Endodermal cell (in vitro differentiated cells): ENCODE measurements at places on chromosomes 11 and 22. TPM values are rescaled to one million over a fixed set of nuclear protein-coding genes. Genes with fewer than 3 reads are reported as not detected.

- DNase-seq = no peak
- H3K27me3 ChIP-seq = no peaks in the 10 kb centered on the region
- H3K36me3 ChIP-seq = peaks cover 34% of the 10 kb centered on the region
- H3K4me3 ChIP-seq = no peak overlapping the region
Observed at GRCh38 chr11:74086242-74086884, 77.5 kb upstream of the UCP3 start.

DNA sequence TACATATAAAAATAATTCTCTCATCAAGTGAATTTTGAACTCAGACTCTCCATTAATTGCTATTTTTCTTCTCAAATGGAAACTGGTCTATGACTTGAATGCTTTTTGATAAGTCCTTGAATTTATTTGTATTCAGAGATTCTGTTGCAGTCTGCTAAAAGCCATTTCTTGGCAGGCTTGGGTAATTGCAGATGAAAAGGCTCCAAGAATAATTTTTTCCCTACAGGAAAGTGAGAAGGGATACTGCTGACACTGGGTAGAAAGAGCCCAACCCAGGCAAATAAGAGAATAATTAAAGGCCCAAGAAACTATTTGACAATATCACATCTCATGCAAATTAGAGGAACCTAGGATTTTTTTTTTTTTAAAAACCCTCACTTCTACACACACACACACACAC, 246.5 kb upstream of the DDI1 start:
- no peak overlapping the region for H3K4me3 ChIP-seq
- H3K27ac ChIP-seq = no peak overlapping the region
- DNase-seq = no peak
- no peaks in the 10 kb centered on the region for H3K27me3 ChIP-seq
- no peaks in the 10 kb centered on the region for H3K36me3 ChIP-seq
- H3K4me1 ChIP-seq = no peaks in the 10 kb centered on the region

GRCh38 chr11:103805688-103806009, 230.8 kb upstream of the DDI1 start:
- H3K27ac ChIP-seq = no peak overlapping the region
- peaks cover 12% of the 10 kb centered on the region for H3K4me1 ChIP-seq
- H3K27me3 ChIP-seq = peaks cover 5% of the 10 kb centered on the region
- H3K4me3 ChIP-seq = no peak overlapping the region
- DNase-seq = no peak

DNA sequence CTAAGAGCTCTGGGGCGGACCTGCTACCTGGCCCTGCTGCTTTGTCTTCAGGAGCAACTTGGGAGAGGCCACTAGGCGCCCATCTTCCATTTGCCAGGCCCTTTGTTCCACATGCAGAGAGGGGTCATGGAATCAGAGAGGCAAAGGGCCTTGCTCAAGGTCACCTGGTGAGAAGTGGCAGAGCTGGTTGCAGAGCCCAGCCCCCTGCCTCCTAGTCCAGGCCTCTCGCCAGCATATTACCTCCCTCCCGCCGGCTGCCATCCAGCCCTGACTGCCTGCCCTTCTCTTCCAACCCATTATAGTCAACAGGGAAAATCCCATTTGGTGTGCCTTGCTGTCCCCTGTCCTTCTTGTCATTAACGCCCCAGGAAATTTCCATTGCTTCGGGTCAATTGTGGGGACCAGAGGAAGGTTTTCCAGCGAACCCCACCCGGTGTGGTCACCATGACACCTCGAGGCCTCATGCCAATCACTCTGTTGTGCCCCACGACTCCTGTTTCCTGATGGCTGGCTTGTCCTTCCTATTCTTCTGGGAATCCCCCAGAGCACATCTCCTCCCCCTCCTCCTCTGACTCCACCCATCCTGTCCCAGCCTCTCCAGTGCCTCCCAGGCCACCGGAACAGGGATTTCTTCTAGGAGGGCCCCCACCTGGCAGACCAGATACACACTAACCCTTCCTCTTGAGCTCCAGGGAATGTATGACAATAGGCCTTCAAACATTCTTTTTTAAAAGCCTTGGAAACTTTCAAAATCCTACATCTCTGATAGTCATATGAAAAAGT, 77.0 kb downstream of the NECTIN1 start:
- H3K27me3 ChIP-seq = no peaks in the 10 kb centered on the region
- peak; percentile 79 for DNase-seq
- no peak overlapping the region for H3K4me3 ChIP-seq
- H3K36me3 ChIP-seq = no peaks in the 10 kb centered on the region

GRCh38 chr11:100964435-100964834, 165.2 kb downstream of the PGR start:
- H3K36me3 ChIP-seq = peaks cover 96% of the 10 kb centered on the region
- no peak for DNase-seq
- no peak overlapping the region for H3K4me3 ChIP-seq
- no peak overlapping the region for H3K27ac ChIP-seq
- no peaks in the 10 kb centered on the region for H3K27me3 ChIP-seq

GRCh38 chr11:5234381-5234834, at the start of gene HBD:
Gene HBD (minus strand): TSS chr11:5234483. CDS start chr11:5234433, 50 bp downstream.
- no peaks in the 10 kb centered on the region for H3K27me3 ChIP-seq
- no peak for DNase-seq
- H3K4me1 ChIP-seq = no peaks in the 10 kb centered on the region
- no peak within 1 kb of the TSS for H3K27ac ChIP-seq

GRCh38 chr22:30865656-30866055, 102.9 kb downstream of the MORC2 start:
- no peak overlapping the region for H3K4me3 ChIP-seq
- H3K36me3 ChIP-seq = no peaks in the 10 kb centered on the region

GRCh38 chr11:45933846-45934579, 11.6 kb downstream of the LARGE2 start:
- peaks cover 44% of the 10 kb centered on the region for H3K36me3 ChIP-seq
- no peak for DNase-seq
- H3K27me3 ChIP-seq = no peaks in the 10 kb centered on the region
- H3K4me3 ChIP-seq = no peak overlapping the region
- peaks cover 6% of the 10 kb centered on the region for H3K4me1 ChIP-seq

- H3K36me3 ChIP-seq = peaks cover 5% of the 10 kb centered on the region
- DNase-seq = no peak
- no peaks in the 10 kb centered on the region for H3K27me3 ChIP-seq
- H3K27ac ChIP-seq = no peak overlapping the region
- peaks cover 2% of the 10 kb centered on the region for H3K4me1 ChIP-seq
Observed at GRCh38 chr11:23112390-23112789, 252.1 kb upstream of the CCDC179 start.

- no peaks in the 10 kb centered on the region for H3K4me1 ChIP-seq
- DNase-seq = no peak
- no peaks in the 10 kb centered on the region for H3K27me3 ChIP-seq
- H3K27ac ChIP-seq = no peak overlapping the region
- no peak overlapping the region for H3K4me3 ChIP-seq
Observed at GRCh38 chr11:65059523-65059922, 1.2 kb upstream of the NAALADL1 start.

DNA sequence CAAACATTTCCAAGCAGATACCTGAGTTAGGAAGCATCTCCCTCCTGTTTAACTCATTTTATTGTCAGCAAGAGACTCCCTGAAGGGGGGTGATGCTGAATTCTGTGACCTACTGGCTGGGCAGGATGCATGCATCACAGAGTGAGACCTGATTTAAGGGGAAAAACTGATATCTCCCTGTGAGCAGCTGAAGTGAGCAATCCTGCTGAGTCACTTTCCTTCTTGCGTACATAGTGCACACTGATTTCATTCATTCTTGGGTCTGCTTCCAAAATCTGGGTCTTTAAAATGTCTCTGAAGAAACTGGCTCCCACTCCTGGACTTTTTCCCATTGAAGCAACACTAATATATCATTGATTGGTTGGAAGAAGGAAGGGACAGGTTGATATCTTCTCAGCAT, 23.3 kb downstream of the P4HA3 start:
- H3K27ac ChIP-seq = no peak overlapping the region
- no peak for DNase-seq
- H3K36me3 ChIP-seq = no peaks in the 10 kb centered on the region
- no peak overlapping the region for H3K4me3 ChIP-seq

- peaks cover 11% of the 10 kb centered on the region for H3K4me1 ChIP-seq
- H3K36me3 ChIP-seq = no peaks in the 10 kb centered on the region
- peak overlapping the region; percentile 47 for H3K4me3 ChIP-seq
Observed at GRCh38 chr11:9568161-9568853, 5.2 kb upstream of the WEE1 start.

DNA sequence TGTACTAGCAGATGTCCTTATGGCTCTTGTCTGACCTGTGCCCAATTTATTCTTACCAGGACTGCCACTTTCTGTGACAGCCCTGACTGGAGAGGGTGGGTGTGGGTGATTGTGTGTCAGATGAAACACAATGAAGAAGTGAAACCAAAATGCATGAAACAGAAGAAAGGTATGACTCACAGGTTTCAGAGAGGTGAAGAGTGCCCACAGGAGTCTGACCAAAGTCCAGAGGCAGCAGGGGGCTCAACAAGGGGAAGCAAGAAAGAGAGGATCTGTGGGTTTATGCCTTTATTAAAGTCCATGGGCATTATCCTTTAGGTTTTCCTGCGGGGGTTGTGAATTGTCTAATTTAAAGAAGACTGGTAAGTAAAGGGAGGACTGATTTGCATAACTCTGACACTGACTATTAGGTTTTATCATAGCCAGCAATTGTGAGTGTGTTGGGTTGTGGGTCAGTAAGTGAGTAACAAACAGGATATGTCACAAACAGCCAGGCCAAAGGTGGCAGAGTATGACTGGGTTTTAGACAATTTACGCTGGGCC, 3.9 kb upstream of the OR4C6 start:
- no peaks in the 10 kb centered on the region for H3K36me3 ChIP-seq
- no peak for DNase-seq
- H3K27ac ChIP-seq = no peak overlapping the region
- H3K4me1 ChIP-seq = no peaks in the 10 kb centered on the region
- H3K4me3 ChIP-seq = no peak overlapping the region

DNA sequence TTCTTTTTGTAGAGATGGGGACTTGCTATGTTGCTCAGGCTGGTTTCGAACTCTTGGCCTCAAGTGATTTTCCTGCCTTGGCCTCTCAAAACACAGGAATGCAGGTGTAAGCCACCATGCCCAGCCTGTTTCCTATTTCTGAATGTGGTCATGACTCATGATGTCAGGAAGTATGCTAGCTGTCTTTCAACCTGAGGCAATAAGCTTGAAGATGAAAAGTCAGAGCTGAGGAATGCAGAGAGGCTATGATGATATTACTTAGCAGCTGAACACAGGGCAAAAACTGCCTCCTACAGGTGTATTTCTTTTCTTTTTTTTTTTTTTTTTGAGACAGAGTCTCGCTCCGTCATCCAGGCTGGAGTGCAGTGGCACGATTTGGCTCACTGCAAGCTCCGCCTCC, 9.0 kb upstream of the NUCB2 start:
- DNase-seq = no peak
- no peaks in the 10 kb centered on the region for H3K4me1 ChIP-seq
- H3K4me3 ChIP-seq = no peak overlapping the region
- H3K27me3 ChIP-seq = no peaks in the 10 kb centered on the region

DNA sequence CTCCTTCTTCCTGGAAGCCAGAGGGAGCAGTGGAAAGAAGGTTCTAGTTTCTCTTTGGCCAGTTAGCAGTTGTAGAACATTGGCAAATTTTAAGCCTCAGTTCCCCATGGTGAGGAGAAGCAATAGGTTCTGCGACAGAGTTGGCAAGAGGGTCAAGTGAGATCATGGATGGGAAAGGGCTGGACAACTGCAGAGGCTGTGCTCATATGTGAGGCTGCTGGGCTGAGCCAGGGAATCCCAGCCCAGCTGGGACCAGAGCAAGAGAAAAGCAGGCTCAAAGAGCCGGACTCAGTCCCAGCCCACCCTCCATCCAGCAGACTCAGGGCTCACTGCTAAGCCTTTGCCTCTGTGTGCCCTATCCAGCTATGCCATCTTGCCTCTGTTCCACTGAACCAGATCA, 66.8 kb upstream of the MYOD1 start:
- H3K27ac ChIP-seq = no peak overlapping the region
- H3K4me1 ChIP-seq = peaks cover 4% of the 10 kb centered on the region
- no peak for DNase-seq
- no peaks in the 10 kb centered on the region for H3K36me3 ChIP-seq
- no peaks in the 10 kb centered on the region for H3K27me3 ChIP-seq

- DNase-seq = no peak
- no peaks in the 10 kb centered on the region for H3K27me3 ChIP-seq
- H3K4me1 ChIP-seq = peaks cover 5% of the 10 kb centered on the region
- no peaks in the 10 kb centered on the region for H3K36me3 ChIP-seq
- H3K27ac ChIP-seq = no peak overlapping the region
Observed at GRCh38 chr11:68142441-68143309, 21.5 kb upstream of the CHKA start.

DNA sequence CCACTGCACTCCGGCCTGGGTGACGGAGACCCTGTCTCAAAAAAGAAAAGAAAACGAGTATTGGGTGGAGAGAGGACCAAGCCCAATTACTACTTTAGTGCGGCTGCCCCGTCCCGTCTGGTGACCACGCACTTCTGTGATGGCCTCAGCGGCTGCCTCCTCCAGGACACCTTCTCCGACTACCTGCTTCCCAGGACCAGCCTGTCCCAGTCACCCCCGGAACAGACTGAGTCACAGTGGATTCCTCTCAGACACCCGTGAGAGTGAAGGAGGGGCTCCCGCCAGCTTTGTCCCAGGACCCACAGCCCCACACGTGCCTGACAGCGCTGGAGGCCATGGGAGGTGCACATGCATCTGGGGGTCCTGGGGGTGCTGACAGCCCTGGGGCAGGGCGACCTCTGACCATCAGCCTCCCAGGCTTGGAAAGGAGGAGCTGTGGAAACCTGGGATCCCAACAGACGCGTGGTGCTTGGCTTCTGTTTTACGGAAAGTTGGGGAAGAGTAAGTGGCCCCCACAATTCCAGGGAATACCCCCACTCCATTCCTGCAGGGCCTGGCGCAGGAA, 4.8 kb downstream of the DRD4 start:
- H3K36me3 ChIP-seq = no peaks in the 10 kb centered on the region
- no peak overlapping the region for H3K4me3 ChIP-seq
- H3K4me1 ChIP-seq = peaks cover 3% of the 10 kb centered on the region
- H3K27ac ChIP-seq = no peak overlapping the region

OR5B21 gene
- total RNA-seq = not detected in 2 replicates

BCO2 gene
- 0.24 and 1.1 TPM in 2 replicates for total RNA-seq

APLNR gene
- total RNA-seq = 3.5 and 4.2 TPM in 2 replicates

GAS2 gene
- 2.5 and 3.0 TPM in 2 replicates for total RNA-seq

PRRG4 gene
- 1.8 and 2.9 TPM in 2 replicates for total RNA-seq

SHISA8 gene
- total RNA-seq = 0.32 to 0.59 TPM (median 0.58 TPM) in 3 replicates

NCR3LG1 gene
- total RNA-seq = 0.29 and 0.31 TPM in 2 replicates

DCHS1 gene
- total RNA-seq = 13.2 and 14.3 TPM in 2 replicates

OR8D4 gene
- total RNA-seq = 0.11 and 0.13 TPM in 2 replicates

B4GALNT4 gene
- 98.3 to 109 TPM (median 102 TPM) in 3 replicates for total RNA-seq

STK33 gene
- 21.7 to 26.8 TPM (median 24.4 TPM) in 3 replicates for total RNA-seq
